NCI-H1092 (cell line): ENCODE measurements at places on chromosomes 16 and 17.

GRCh38 chr16:49464877-49465504 lies 91.4 kb downstream of the C16orf78 start:
- no peak for DNase-seq

DNA sequence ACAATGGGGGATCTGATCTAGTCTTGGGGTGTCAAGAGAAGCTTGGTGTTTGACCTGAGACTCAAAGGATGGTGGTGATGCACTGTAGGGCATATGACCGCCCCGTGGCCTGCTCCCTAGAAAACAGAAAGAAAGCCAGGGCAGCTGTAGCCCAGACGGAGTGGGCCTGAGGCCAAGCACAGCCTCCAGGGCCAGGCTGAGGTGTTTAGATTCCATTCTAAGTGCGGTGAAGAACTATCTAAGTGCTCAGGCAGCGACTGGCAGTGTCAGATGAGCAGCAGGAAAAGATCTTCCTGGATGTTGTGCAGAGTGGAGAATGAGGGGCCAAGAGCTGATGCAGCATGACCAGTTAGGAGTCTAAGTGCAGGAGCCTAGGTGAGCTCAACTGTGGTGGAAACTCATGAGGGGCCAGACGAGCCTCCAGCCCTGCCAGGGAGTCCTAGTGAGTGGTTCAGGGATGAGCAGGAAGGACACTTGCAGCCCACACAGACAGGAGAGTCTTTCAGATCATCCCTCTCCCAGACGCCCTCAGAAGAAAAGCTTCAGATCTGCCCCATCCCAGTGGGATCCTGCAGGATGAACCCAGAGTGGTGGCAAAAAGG lies 314.2 kb upstream of the CCL2 start:
- DNase-seq, result no peak

DNA sequence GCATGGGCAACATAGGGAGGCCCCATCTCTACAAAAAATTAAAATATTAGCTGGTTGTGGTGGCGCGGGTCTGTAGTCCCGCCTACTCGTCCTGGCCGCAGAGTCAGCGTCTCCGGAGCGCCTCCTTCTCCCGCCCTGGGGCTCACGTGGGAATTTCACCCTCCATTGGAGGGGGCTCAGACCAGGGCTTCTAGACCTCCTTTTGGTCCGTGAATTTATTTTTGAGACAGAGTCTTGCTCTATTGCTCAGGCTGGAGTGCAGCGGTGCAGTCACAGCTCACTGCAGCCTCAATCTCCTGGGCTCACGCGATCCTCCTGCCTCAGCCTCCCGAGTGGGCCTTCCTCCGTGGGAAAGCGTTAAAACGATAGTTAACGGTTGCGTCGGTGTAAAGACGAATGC lies 394 bp upstream of the NME4 start:
- peak; percentile 39 for DNase-seq

DNA sequence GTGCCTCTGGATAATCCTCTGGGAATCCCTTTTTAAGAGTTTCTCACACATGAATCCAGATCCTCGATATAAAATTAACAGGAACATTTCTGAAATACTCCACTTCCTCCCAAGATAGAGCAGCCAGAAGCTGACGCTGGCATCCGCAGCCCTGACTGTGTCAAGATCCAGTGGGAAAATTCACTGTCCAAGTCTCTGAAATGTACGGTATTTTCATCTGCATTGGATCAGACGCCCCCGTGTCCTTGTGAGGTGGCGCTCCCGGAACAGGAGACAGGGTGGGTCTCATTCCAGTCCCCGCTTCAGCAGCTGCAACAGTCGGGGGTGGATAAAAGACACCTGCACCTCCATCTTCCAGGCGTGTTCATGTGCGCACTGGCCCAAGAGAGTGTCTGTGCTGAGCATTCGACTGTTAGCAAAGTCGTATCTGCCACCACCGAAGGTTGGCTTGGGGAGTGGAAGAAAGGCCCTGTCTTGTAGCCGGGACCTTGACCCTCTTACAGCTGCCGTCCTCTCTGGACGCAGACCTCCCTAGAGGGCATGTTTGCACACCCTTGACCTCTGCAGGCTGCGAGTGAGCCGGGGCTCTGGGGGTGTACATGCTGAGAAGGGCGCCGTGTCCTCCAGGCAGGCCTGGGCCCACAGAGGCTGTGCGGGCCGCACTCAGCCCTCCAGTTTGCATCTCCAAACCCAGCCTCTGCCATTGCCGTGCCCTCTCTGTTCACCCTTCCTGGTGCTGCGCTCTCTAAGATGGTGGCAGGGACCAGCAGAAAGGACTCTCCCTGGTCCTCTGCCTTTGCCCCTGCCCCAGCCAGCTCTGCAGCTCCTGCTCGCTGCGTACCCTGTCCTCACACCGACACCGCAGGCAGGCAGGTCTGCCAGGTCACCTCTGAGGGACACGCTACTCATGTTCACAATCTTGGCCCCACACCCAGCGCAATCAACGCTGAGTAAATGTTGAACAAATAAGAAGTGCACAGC lies 72.0 kb upstream of the CHMP6 start:
- no peak for DNase-seq

DNA sequence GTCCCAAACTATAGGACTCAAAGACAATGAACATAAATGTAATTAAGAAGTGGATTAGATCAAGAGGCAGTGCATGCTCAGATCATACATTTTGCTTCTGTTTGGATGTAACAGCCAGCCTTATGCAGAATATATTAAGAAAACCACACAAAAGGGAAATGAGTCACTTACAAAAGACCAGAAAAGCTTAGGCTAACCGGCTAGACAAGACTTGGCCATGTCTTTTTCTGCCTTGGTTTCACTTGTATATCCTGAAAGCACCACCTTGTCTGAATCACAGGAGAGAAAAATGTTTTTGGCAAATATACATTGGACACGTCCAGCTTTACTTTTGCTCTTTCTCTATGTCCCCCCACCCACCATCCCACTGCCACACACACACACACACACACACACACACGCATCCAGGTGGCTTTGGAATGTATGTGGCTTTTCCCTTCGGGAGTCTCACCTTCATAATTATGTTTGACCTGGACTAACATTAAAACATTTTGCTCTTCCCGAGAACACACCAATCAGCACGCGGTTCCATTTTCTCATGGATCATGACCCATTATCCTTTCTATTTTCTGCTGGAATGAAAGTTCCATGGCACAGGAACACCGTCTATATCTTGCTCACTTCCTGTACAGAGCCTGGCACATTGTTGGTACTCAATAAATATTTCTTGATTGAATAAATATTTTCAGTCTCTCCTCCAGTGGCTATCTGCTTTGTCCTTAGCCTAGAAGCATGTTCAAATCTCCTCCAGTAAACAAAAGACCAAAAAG lies 64.6 kb downstream of the CDK5R1 start:
- no peak for DNase-seq

- no peak for DNase-seq
Observed at GRCh38 chr16:76294396-76295214, 17.4 kb downstream of the CNTNAP4 start.

GRCh38 chr17:27579304-27579703 lies 51.7 kb upstream of the LGALS9 start:
- DNase-seq, result no peak

DNA sequence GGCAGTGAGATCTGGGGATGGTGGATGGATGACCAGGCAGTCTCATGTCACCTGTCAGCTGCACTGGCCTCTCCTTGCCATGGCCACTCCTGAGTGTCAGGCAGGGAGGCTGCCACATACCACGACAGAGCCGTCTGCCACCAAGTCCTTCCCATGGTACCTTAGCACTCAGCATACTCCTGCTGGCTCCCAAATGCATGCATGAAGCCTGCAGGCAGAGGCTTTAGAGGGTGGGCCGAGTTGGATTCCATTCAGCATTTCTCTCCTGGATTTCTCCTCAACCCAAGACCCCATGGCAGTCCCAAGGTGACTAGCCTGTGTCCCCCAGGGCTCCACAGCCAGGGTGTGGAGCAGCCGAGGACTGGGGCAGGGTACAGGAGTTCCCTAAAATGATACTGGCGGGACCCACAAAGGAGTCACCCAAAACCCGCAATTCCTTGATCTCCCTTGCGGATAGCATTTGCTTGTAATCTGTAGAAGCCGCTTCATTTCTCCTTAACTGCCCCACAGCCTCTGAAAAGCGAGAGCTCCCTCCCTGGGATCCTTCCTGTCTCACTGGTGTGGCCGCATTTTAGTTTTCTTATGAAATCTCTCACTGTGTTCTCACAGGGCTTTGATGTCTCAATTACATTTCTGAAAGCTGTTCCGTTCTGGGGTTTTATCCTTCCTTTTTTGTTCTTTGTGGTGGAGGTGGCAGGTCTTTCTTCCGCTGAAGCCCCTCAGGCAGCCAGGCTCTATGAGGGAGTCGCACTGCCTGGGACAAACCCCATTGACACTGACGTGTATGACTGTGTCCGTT lies 141.4 kb downstream of the SOCS1 start:
- DNase-seq, result no peak

GRCh38 chr16:84532291-84532724 lies 27.8 kb upstream of the MEAK7 start:
- DNase-seq, result no peak

DNA sequence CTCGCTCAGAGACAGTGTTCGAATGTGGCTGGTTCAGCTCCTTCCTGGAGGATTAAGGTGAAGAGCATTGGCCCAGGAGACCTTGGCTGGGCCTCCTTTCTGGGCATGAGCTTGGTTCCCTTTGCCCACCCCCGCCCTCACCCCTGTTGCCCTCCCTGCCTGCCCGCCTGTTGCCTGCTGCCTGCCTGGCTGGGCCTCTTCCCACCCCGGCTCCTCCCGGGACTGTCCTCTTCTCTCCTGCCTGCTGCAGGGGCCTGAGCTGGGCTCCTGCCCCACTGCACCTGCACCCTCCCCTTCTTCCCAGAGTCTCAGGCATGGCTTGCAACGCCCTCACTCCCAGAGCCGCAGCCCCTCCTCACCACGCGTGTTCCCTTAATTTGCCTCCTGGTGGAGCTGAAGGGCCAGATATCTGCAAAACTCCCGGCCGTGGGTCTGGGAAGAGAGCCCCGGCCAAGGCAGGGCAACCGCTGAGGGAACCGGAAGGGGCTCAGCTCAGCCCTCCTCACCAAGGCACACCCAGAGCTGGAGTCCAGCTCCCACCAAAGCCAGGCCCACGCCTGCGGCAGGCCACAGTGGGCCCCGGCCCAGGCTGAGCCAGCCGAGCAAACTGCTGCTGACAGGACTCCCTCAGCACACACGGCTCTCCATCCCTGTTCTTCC lies 31.2 kb downstream of the MNT start:
- no peak for DNase-seq

DNA sequence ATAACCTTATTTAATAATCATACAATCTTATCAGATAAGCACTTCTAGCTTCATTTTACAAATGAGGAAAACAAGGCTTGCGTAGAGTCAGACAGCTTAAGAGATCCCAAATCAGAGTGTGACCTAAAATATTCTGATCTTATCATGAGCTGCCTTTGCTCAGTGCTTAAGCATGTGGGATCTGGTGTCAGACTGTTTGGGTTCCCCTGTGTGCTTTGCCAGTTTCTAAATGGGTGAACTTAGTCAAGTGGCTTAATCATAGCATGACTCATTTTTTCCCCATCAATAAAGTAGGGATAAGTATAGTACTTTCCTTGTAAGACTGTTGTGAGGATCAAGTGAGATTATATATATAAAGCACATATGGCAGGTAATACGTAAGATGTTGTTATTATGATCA lies 612.6 kb upstream of the C16orf82 start:
- DNase-seq, result no peak

DNA sequence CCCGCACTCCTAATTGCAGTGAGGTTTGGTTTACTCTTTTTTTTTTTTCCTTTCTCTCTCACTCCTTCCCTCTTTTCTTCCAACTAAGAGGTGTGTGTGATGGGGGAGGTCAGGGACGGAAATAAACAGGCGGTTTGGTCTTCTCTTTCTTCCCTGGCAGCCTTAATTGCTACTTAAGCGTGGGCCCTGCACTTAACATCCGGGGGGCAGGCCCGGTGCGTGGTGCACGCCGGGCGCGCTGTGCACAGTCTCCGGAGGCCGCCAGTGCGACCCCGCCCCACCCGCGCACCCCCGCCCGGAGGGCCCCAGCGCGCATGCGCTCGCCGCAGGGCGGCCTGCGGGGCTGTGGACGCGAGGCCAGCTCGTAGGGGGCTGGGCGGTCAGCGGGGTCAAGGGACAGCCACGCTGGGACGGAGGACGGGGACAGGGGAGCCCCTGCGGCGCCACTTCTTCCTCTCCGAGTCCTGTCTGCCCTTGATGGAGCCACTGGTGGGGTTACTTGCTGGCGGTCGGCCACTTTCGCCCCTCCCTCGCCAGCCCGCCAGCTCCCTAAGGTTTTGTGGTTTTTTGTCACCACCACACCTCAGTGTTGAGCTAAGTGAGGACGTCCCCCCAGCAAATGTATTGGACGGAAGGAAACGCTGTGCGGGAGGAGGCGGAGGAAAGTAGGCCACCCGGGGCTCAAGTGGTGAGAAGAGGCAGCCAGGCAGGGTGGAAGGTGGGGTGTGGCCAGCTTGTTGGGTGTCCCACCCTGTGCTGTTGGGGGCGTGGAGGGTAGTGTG lies 120.9 kb downstream of the MRM1 start:
- DNase-seq, result peak; percentile 84

DNA sequence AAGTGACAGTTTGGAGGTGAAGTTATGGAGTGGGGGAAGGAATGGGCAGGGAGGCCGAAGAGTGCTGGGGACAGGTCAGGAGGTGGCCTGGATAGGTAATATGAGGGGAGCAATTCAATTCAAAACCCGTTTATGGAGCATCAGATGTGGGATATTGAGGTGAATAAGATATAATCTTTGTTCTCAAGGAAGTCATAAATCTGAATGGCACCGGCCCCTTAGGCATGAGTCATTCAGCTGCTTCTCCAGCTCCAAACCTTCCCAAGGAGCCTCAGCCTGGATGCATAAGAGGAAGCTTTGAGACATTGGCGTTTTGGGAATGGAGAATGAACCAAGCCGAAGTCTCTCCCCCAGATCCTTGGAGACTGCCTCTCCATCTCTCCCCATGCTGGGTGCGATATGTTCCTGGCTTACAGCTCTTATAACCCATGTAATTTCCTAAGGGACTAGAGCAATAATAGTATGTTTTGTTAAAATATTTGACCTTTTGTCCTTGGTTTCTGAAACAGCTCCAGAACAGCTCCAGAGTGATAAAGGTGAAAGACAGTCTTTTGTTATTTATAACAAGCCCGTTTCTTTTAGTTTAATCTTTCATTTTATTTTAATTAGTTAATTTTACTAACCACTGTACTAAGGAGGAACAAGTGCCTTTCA lies 1.7 kb downstream of the TUBG2 start:
- no peak for DNase-seq

- no peak for DNase-seq
Observed at GRCh38 chr16:79392081-79392480, 208.5 kb downstream of the MAF start.

GRCh38 chr17:48429638-48430586 lies at the start of gene SKAP1:
Gene SKAP1, minus strand, starts transcription at chr17:48430214.
- no peak for DNase-seq
